Right cardiac atrium (tissue), 5 donors: ENCODE measurements at places on chromosomes 2 and 18. TPM values are rescaled to one million over a fixed set of nuclear protein-coding genes. Genes with fewer than 3 reads are reported as not detected.

DNA sequence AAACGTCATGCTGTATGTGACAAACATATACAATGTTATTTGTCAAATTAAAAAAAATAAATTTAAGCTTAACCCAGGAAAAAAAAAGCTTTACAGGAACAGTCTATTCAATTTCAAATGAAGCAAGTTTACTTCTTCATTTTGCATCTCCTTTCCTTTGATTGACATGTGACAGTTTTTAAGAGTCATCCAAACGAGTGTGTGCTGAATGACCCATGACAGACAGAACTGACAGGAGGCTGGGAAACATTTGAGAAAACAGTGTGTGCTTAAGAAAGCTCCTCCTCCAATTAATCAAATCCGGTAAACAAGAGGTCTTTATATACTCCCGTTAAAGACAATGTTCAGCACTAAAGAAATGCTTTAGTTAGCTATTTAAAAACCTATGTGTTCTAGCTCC is 177.7 kb downstream of the SRBD1 start:
- DNase-seq = no peak

GRCh38 chr2:102839668-102840388 is 78.0 kb downstream of the TMEM182 start:
- no peak for DNase-seq

DNA sequence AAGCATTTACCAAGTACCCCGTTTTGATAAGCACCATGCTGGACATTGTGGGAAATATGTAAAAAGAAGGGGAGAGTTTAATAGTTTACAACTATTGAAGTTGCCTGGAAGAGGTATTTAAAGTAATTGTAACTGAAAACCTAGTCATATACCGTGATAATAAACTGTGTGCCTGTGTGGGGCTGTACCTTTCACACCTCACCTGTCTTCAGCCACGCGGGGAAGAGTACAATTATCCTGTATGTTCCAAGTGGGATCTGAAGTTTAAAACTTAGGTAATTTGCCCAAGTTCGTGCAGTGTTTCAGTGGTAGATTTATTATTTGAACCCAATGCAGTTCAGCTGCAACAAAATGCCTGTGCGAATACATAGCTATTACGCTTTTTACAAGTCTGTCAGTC is 128.2 kb upstream of the TMEM200C start:
- DNase-seq = no peak

DNA sequence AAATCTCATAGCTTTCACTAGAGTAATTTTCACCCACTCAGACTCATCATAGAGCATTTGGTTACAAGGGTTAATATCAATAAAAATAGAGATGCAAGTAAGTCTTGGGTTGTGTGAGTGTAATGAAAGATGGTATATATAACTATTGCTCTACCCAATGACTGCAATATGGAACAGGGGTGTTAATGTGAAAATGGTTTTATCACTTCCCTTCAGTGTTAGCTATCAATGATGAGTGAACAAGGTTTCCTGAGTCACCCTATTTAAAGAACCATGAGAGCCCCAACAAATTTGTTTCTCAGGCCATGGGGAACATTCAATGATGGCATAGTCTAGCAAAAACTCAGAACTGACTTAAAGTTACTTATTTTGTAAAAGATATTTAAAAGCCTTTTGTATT is 1133.6 kb upstream of the ZEB2 start:
- no peak for DNase-seq

DNA sequence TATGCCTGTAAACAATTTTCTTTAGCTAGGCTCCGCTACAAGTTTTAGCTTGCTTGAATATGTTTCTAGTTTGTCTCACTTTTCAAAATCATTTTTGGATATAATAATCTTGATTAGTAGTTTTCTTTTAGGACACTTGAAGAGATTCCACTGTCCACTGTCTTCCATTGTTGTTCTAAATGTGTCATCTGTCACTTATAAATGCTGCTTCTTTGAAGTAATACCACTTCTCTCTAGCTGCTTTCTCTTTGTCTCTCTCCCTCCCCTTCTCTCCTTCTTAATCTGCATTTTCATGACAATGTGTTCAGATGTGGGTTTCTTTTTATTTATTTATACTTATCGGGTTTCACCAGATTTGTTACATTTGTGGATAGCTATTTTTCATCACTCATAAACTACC is 73.7 kb upstream of the DPP10 start:
- no peak for DNase-seq

- DNase-seq = no peak
Observed at GRCh38 chr2:237202288-237203030, 116.8 kb downstream of the COPS8 start.

DNA sequence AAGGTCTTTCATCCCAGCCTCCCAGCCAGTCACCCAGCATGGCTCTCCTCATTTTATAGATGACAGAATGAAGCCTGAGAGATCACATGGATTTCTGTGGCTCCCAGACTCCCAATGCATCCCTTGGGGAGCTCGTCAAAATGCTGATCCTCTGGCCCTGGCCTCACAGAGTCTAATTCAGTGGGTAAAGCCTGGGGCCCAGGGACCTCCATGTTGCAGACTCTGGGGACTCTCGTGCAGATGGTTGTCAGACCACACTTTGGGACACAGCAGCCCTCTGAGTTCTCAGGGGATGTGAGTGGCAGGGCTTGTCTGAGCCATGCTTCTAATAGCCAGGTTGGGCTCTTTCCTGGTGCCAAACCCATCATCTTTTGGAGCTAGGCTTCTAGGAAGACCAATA is 97.0 kb downstream of the CTIF start:
- no peak for DNase-seq

GRCh38 chr18:78595453-78595852 is 384.2 kb upstream of the SALL3 start:
- no peak for DNase-seq

DNA sequence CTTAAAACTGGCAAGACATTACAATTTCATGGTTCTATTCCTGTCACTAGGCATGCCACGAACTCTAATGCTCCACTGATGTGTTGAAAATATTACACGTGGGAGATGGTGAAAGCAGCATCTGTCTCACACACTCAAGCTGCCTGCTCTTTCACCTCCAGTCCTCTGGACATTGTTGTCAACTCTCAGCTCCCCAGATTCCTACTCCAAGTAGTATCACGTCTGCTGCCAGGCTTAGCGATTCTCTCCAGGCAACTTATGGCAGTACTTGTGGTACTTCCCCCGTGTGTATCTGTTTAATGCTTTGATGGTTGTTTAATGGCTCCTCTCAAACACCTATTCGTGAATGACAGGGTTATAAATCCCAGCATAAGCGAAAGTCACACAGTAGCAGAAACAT is 103.8 kb downstream of the TMEFF2 start:
- no peak for DNase-seq

GRCh38 chr2:71064754-71065621 is 3.5 kb upstream of the NAGK start:
- no peak for DNase-seq

DNA sequence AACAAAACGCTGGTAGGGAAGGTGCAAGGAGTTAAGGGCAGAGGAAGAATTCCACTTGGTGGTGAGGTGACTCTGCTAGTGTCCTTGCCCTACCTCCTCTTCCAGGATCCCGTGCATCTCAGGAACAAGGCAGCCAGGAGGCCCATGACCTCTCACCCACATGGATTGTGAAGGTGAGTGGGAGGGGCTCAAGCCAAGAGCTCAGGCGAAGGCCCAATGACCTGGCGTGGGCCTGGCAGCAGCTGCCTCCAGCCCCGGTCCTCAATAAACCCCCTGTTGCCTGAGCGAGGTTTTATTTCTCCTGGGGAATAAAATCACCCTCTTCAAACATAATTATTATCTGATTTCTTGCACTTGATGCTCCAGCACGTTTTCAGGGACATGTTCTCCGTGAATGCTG is 28.2 kb downstream of the LAMA1 start:
- DNase-seq = no peak

DNA sequence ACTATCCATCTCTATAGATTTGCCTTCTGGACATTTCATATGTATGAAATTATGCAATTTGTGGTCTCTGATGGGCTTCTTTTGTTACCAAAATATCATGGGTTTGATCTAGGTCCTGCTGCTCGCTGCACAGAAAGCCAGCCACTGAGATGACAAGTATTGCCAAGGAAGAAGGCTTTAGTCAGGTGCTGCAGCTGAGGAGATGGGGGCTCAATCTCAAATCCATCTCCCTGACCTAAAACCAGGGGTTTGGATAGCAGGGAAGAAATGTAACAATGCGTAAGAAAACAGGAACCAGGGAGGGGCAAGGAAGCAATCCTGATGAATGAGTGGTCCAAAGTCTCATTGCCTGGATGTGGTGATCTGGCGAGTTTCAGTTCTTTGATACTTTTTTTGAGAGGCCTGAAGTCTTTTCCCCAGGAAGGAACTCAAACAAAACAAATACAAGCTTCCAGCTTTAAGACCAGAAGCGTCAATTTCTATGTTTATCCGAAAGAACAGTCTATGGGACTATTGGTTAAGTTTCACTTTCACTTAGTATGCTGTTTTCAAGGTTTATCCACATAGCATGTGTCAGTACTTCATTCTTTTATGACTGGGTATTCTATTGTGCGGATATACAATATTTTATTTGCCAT is 3.4 kb upstream of the CKAP2L start:
- DNase-seq = no peak

DNA sequence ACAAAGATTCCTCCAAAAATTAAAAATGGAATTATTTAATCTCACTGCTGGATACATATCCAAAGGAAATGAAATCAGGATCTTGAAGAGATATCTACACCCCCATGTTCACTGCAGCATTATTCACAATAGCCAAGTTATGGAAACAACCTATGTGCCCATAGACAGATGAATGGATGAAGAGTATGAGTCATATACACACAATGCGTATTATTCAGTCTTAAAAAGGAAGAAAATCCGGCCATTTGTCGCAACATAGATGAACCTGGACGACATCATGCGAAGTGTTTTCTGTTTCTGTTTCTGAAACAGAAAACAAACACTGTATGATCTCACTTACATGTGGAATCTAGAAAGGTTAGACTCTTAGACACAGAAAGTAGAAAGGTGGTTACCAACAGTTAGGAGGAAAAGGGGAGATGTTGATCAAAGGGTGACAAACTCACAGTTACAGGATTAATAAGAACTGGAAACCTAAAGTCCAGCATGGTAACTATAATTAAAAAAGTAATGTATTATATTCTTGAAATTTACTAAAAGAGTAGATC is 87.8 kb upstream of the ERBB4 start:
- no peak for DNase-seq

GRCh38 chr18:79932907-79933306 is 18.5 kb downstream of the SLC66A2 start:
- no peak for DNase-seq

- DNase-seq = no peak
Observed at GRCh38 chr2:75416420-75417342, 144.1 kb downstream of the EVA1A start.

DNA sequence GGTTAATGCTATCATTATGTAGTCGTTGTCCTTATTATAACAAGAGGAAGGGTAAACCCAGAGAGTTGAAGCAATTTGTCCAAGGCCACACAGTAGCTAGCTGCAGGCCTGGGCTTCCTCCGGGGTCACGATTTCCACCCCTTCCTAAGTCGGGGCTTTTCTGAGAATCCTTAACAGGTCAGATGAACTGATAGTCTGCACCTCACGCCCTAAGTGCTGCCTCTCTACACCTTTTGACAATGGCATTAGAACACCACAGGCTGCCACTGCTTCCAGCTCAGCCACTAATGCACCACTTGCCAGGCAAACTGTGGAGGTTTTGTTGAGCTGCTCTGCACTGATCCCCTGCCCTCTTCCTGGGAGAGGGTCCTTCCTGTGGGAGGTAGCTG is 37.7 kb downstream of the FOSL2 start:
- no peak for DNase-seq

- DNase-seq = no peak
Observed at GRCh38 chr2:141653184-141653583, 477.6 kb downstream of the LRP1B start.

GRCh38 chr18:62790871-62791772 is 75.8 kb downstream of the PHLPP1 start:
- no peak for DNase-seq

DNA sequence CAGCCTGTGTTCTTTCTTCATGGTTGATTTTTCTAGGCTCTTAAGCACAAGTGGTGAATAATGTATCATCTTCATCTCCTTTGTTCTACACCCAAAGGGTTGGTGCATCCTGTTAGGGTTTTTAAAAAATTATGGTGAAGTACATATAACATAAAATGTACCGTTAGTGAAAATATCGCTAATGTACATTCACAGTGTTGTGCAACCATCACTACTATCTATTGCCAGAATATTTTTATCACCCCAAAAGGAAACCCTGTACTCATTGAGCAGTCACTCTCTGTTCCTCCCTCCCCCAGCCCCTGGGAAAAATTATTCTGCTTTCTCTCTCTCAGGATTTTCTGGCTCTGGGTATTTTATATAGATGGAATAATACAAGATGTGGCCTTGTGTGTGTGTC is 98.5 kb downstream of the PRKCE start:
- no peak for DNase-seq

GRCh38 chr2:168050377-168050776 is 197.0 kb downstream of the STK39 start:
- no peak for DNase-seq

GRCh38 chr2:64371727-64372126 is 82.2 kb upstream of the LGALSL start:
- DNase-seq = no peak

DNA sequence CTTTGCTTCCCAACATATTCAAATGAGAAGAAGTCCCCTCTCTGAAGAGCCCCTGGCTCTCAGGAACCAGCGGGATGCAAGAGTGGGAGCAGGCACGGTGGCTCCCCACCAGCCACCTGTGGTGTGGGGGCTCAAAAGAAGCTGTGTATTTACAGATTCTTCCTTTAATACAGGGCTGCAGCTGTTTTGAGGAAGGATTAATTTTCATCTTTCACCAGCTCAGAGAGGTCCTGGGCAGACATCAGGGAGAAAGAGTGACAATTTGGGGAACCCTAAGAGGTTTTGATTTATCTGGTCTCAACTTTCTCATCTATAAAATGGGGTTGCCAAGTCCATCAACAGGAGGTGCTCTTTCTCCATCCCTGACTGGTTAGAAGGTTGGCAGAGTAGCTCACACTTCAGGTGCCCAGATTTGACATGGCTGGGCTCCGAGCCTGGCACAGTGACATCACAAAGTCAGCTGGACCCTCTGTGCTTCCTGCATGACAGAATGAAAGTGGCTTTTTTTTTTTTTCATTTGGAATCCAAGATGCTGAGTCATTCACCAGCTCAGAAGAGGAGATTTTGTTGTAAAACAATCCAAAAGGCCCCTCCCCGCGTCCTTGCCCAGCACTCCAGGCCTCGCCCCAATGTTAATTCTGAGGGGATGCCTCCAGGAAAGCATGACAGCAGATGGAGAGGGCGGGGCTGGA is 15.5 kb upstream of the SIX2 start:
- DNase-seq = peak; percentile 75

MALL gene
- 7.4 TPM for polyA plus RNA-seq

UBE2F gene
- polyA plus RNA-seq = 95.9 TPM

NT5DC4 gene
- polyA plus RNA-seq = not detected

DNAH7 gene
- polyA plus RNA-seq = 0.16 TPM

SLC5A7 gene
- 0.09 TPM for polyA plus RNA-seq

EFR3B gene
- polyA plus RNA-seq = 2.9 TPM

COL5A2 gene
- polyA plus RNA-seq = 9.0 TPM

MAP3K19 gene
- not detected for polyA plus RNA-seq

NR4A2 gene
- 22.7 TPM for polyA plus RNA-seq

APCDD1 gene
- 18.2 TPM for polyA plus RNA-seq

TYMS gene
- 1.4 TPM for polyA plus RNA-seq

GRB14 gene
- polyA plus RNA-seq = 20.0 TPM
